ENCODE measurements at places on chromosomes 5 and 9. TPM values are rescaled to one million over a fixed set of nuclear protein-coding genes. Genes with fewer than 3 reads are reported as not detected.

DNA sequence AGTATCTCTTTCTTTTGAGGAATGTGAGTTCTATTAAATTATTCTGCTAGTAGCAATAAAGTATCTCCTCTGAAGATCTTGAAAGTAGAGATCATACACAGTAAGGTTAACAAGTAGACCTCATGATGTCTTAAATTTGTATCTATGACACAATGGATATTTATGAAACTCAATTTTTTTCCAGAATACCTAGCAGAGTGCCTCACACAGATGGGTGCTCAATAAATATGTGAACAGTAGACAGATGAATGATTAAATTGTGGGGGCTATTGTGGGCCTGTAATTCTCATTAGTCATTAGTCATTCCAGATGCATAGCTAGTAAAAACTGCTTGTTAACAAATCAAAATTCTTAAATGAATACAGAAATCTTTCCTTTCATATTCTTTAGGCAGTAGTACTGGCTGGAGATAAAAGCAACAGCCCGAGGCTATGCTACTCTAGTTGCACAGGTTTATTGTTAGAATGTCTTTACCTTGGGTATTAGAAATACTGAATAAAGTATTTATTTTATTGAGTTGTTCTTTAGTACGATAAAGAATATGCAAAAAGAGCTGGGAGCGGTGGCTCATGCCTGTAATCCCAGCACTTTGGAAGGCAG lies 22.0 kb downstream of the CHD1 start:
- no peak overlapping the region for H3K4me3 ChIP-seq
- no peak overlapping the region for H3K27ac ChIP-seq
- H3K27me3 ChIP-seq, result no peaks in the 10 kb centered on the region
- H3K4me1 ChIP-seq, result peaks cover 19% of the 10 kb centered on the region
- DNase-seq, result no peak

DNA sequence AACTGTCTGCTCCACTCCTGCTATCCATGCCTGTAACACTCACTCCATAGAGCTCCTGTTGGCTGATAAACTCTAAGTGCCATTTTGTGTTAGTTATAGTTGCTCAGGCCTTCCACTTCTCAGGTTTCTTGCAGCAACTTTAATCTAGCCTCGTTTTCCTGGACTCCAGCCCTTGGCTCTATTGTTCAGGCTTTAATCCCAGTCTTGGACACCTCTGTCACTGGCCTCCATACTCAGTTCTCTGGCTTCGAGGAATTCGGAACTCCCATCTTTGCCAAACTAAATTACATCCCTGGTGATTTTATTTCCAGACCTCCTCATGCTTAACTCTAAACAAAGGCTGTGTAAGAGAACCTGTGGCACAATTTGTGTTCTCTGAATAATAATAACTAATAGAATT lies 39.8 kb downstream of the EMB start:
- H3K27me3 ChIP-seq, result no peaks in the 10 kb centered on the region
- no peaks in the 10 kb centered on the region for H3K4me1 ChIP-seq
- H3K4me3 ChIP-seq, result no peak overlapping the region
- no peak for DNase-seq
- no peaks in the 10 kb centered on the region for H3K36me3 ChIP-seq

- H3K27ac ChIP-seq, result no peak overlapping the region
- no peaks in the 10 kb centered on the region for H3K36me3 ChIP-seq
- DNase-seq, result no peak
- H3K27me3 ChIP-seq, result no peaks in the 10 kb centered on the region
Observed at GRCh38 chr5:52491818-52492217, 295.9 kb upstream of the ITGA1 start.

- H3K27ac ChIP-seq, result no peak overlapping the region
- no peaks in the 10 kb centered on the region for H3K36me3 ChIP-seq
- H3K27me3 ChIP-seq, result no peaks in the 10 kb centered on the region
- no peak for DNase-seq
Observed at GRCh38 chr5:53069626-53070025, 39.9 kb downstream of the MOCS2 start.

Gene SOX30
- not detected for total RNA-seq

Gene FRMPD1
- 1.6 TPM for total RNA-seq
